ENCODE measurements at places on chromosomes 12 and 14.

DNA sequence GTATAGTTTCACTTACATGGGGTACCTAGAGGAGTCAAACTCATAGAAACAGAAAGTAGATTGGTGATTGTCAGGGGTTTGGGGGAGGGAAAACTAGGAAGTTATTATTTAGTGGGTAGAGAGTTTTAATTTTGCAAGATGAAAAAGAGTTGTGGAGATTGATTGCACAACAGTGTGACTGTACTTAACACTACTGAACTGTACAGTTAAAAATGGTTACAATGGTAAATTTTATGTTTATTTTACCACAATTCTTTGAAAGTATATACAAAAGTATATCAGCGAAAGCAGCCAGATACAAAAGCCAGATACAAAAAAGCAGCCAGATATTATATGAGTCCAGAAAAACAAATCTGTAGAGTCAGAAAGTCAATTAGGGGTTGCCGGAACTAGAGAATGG, 247.6 kb downstream of the IPO8 start:
- DNase-seq = no peak

GRCh38 chr14:22463763-22464173, 125.3 kb downstream of the DAD1 start:
- no peak for DNase-seq

GRCh38 chr12:47935184-47935583, 28.2 kb upstream of the TMEM106C start:
- peak; percentile 63 for DNase-seq

GRCh38 chr14:47619392-47619791, 56.0 kb downstream of the MDGA2 start:
- no peak for DNase-seq

GRCh38 chr12:26238341-26239121, 43.2 kb downstream of the SSPN start:
- DNase-seq = no peak

DNA sequence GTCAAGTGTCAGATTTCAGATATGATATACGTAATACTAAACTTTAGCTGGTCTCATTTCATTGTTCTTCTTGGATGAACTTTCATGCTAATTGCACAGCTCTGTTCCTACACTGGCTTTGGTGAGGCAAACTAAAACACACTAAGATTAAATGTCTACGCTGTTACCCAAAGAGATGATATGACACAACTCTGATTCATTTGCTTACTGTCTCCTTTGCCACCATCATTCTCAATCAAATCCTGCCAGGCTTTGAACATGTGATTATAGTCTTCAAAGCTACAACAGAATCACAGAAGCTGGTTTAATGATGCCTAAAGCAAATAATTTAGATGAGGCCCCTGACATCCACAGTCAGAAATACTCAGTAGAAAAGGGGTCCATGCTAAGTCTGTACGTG, 37.7 kb downstream of the MDGA2 start:
- DNase-seq = no peak

DNA sequence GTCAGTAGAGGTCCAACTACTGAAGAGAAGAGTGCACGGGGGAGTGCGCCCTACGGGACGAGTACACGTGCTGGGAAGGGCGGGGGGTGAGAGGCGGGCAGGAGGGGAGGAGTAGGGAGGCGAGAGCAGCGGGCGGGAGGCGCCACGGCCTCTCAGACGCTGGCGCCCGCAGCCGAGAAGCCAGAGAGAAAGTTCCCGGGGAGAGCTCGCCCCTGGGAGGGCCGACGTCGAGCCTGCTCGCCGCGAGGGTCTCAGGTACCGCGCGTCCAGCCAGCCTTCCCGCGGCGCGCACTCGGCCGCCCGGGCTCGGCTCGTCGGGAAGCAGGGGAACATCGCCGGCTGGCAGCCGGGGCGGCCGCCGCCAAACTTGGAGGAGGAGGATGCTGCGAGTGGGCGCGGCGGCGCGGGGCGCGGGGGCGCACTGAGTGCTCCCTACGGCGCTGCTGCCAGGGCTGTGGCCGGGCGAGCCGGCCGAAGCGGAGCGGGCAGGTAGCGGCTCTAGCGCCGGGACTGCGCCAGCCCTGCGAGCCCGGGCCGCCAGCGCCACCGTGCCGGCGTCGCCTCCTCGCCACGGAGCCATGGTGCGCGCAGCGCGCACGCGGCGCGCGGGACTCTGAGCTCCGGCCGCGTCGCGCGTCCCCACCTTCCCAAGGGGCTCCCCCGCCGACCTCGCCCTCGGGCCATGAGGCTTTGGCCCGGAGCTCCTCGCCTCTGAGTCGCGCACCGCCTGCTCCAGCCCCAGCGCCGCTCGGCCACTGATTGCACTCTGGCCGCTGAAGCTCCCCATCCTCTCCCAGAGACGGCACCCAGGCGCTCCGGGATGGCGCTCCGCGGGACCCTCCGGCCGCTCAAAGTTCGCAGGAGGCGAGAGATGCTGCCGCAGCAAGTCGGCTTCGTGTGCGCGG, at the start of gene SLC24A4:
Gene SLC24A4 (plus strand): TSS at position 155 of the 905 bp plus-strand sequence. CDS start 666 bp downstream, at position 821.
- DNase-seq = no peak

DNA sequence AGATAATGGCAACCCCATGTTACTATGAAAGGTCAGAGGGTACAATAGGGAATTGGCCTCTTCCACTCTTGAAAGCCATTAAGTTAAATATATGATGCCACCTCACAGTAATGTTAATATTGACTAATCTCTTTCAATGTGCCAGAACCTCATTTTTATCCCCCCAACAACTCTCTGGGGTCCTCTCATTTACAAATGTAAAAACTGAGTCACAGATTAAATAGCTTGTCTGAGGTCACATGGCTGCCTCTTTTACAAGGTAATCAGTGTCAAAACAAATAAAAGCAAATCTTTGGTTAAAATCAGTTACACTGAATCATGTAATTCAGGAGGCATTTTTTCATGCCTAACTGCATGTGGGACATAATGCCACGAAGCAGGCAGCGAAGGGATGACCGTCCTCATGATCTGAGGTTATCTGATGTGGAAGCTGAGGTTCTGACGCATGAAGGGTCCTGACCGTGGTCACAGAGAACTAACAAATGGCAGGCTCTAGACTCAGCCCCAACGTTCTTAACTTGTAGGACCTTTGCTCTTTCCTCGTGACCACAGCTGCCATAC, 78.5 kb downstream of the PTPN21 start:
- no peak for DNase-seq

- no peak for DNase-seq
Observed at GRCh38 chr12:121050725-121051124, 11.7 kb upstream of the OASL start.

DNA sequence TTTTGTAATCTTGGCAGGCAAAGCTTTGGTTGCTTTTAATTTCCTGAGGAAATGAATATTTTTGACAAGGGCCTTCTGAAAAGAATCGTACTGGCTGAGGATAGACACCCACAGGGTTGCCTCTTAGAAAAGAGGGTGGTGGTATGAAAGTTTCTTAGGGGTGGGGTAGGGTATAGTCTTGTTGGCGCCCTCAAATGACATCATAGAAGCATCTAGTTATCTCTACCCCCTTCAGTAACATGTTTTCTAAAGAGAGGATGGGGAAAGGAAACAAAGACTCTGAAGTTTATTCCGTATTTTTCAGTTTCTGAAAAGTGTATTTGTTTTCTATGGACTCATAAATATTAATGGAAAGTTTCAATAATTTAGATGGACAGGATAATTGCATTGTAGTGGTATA, 13.7 kb downstream of the PRKCH start:
- no peak for DNase-seq

GRCh38 chr12:114735680-114736374, 51.9 kb upstream of the TBX3 start:
- no peak for DNase-seq

- DNase-seq = no peak
Observed at GRCh38 chr12:123075646-123076171, 75.2 kb downstream of the PITPNM2 start.

DNA sequence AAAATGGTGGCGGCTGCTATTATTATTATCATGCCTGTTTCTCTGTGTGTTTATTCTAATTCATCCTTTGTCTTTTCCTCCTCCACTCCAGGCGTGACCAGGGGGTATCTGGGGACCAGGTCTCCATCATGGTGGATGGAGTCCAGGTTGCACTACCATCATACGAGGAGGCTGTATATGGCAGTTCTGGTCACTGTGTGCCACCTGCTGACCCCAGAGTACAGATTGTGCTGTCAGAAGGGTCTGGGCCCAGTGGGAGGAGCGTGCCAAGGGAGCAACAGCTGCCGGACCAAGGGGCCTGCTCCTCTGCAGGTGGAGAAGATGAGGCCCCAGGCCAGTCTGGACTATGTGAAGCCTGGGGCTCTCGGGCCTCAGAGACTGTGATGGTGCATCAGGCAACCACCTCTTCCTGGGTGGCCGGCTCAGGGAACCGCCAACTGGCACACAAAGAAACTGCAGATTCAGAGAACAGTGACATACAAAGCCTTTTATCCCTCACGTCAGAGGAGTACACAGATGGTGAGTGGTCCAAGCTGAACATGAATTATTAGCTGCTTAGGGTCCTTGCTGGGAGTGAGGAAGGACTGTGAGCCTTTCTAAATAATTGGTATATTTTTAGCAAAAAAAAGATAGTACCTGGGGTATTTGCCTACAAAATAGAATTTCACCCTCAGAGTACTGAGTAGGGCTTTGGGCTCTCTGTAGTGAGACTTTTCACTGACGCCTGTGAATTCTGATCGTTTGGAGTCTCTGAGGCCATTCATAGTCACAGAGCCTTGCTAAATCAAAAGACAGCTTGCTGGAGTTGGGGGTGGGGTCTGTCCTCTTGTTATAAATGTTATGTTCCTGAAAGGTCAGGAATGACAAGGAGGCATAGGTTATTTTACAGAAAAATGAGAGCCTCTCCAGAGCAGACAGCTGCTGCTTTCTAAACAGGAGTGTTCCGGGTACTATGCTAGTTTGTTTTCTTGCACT, 58.1 kb upstream of the SRSF5 start:
- DNase-seq = no peak

- no peak for DNase-seq
Observed at GRCh38 chr14:53384536-53384935, 231.4 kb upstream of the DDHD1 start.

DNA sequence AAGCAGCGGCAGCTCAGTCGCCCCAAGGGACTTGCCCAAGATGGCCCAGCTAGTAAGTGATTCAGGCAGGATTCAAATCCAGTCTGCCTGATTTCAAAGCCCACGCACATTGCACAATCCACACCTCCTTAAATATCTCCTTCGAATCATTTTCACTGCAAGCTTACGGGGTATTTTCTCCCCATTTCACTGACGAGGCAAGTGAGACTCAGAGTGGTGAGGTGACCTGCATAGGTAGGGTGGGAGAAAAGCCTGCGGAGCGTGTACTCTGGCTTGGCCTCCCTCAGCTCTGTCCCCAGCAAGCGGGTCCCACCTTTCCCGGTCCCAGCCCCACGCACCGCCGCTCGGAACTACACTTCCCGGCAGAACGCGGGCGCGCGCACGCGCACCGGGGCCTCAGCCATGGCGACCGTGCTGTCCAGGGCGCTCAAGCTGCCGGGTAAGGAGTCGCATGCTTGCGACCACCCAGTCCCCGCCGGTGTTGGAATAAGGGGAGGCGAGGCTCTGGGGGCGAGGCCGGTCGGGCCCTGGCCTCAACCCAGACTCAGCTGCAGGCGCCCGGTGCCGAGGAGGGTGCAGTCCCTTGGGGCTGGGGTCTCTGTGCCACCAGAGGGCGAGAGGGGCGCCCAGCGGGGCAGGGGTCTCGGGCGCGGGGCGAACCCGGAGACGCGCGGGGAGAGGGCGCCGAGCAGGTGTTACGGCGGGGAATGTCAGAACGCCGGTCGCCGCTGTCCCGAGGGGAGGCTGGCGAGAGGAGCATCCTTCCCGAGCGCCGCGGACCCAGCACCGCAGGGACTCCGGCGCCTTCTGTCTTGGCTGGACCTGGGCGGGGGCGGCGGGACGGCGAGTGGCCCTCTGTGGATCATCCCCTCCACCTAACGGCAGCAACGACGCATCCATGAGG, at the start of gene FAM234B:
Gene FAM234B (plus strand): TSS at position 380 of the 904 bp plus-strand sequence. CDS start 23 bp downstream, at position 403.
- peak; percentile 4 for DNase-seq

DNA sequence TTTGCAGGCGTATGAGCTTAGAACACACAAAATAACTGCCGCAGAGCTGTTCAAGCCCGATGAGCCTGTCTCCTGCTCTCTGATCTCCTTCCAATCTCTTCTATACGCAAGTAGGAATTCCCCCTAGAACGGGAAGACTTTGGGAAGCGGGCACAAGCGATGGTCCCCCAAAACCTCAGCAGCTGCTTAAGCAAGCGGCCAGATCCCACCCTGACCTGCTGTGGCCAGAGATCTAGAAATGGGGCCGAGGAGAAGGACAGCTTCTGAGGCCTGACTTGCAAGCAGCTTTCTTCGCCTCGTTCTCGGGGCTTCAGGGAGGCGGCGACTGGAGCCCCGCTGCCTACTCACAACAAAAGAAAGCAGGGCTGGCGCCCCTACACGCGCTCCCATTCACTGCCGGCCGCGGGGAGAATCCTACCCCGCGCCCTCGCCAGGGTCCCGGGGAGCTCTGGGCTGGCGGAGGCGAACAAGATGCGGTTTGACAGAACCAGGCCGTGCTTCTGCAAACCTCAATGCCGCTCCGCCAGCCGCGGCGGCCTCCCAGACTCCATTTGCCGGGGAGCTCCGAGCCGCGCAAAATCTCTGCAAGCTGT, 922 bp downstream of the TBX5 start:
- DNase-seq = no peak

- no peak for DNase-seq
Observed at GRCh38 chr14:59331217-59331616, 134.0 kb downstream of the GPR135 start.

DNA sequence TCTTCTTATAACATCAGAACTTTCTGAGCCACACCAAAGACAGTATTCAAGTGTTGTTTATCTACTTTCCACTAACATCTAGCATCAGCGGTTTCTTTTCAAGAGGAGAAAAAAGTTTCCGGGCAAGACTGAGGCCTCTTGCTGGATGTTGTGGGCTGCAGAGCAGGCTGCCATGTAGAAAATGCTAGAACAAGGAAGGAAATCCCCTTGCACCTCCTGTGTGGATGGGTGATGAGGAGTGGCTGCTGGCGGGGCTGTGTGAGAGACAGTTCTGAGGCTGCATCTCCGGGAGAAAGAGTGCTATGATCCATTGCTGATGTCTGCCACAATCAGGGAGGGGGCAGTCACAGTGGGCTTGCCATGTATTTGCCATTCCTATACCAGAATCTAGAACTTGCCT, 37.8 kb upstream of the PPP1CC start:
- no peak for DNase-seq

DNA sequence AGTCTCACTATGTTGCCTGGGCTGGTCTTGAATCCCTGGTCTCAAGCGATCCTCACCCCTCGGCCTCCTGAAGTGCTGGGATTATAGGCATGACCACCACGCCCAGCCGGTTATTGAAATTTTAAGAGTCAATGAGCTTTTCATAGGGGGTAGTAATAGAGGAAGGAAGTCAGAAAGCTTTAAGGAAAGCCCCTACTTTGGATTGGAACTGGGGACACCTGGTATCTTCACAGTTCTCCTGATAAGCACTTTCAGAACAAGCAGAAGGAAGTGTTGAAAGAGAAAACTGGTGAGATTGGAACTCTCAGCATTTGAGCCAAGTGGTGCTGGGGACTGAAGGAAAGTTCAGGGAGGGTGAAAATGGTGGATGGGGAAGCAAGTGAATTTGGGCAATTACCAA, 5.1 kb downstream of the SLC4A8 start:
- no peak for DNase-seq
